Activated naive CD8-positive, alpha-beta T cell treated with anti-CD3 and anti-CD28 coated beads for 36 hours (primary cell): ENCODE measurements at places on chromosomes 11 and 22. TPM values are rescaled to one million over a fixed set of nuclear protein-coding genes. Genes with fewer than 3 reads are reported as not detected.
A peak's percentile ranks its signal among the peaks of the same experiment; 100 is the strongest.

DNA sequence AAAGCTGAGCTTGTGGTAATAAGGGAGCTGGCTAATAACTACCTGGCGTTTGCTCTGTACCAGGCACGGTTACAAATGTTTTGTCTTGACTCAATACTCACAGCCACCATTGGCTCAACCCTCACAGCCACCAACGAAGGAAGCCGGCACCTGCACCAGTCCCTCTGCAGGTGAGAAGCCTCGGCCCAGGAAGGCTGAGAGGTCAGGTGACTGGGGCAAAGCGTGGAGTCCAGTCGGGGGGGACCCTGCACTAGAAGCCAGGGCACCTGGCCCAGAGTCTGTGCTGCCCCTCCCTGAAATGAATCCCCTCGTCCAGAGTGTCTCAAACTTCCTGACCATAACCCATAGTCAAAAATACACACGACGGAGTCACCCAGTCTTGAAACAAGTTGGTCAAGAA lies 90.1 kb downstream of the PHF21B start:
- no peak for DNase-seq

GRCh38 chr11:47587723-47588326 lies 1.3 kb downstream of the FAM180B start:
- DNase-seq = no peak

GRCh38 chr22:37218771-37219411 lies 6.6 kb upstream of the SSTR3 start:
- peak; percentile 81 for DNase-seq

GRCh38 chr11:113874581-113875233 lies 665 bp downstream of the USP28 start:
- no peak for DNase-seq

Gene ZC3H12C
- total RNA-seq = 0.10 TPM

- DNase-seq = no peak
These were observed 15.7 kb downstream of the TSPAN32 start for GRCh38 chr11:2317354-2318050.

Gene LGALS12
- total RNA-seq = not detected

DNA sequence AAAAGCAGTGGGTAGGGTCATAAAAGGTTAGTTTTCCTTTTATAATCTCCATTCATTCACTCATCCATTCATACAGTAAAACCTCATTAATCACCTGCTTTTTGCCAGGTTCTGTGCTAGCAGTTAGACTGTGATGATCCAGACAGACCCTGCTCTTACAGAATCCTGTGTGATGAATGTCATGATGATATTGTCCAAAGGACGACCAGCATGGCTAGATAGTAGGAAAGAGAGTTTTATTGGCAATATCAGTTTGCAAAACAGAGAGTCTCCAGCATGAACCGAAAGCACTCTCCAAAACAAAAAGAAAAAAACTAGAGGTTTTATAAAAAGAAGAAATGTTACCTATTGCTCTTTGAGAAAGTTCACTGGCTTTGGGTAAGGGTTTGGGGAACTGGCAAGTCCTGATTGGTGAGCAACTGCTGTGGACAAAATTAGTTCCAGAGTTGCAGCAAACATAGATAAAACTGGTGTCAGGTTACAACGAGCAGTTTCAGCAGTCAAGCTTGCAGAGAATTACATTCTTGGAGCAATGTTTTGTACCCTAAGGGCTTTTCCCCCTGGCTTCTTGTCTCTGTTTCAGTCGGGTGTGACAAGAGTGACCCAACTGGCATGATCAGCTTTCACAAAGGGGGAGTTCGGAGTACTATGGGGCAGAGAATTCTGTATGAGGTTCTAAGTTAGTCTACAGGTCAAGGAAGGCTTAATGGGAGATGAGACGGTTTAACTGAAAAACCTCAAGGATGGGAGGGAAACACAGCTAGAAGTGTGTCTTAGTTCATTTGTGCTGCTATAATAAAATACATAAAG lies 58.3 kb downstream of the HSD17B12 start:
- no peak for DNase-seq

- DNase-seq = no peak
These were observed 23.6 kb downstream of the ADM start for GRCh38 chr11:10328314-10329098.
